ENCODE measurements at places on chromosomes 1 and 21. TPM values are rescaled to one million over a fixed set of nuclear protein-coding genes. Genes with fewer than 3 reads are reported as not detected.

SPRR2F gene
- not detected for total RNA-seq

- no peak overlapping the region for H3K27ac ChIP-seq
- no peak for DNase-seq
These were observed 54.4 kb upstream of the NEK7 start for GRCh38 chr1:198102454-198102827.

GRCh38 chr1:182995894-182996293 lies 27.3 kb upstream of the LAMC1 start:
- DNase-seq = no peak
- no peaks in the 10 kb centered on the region for H3K4me1 ChIP-seq
- H3K36me3 ChIP-seq = no peaks in the 10 kb centered on the region
- no peak overlapping the region for H3K4me3 ChIP-seq
- no peaks in the 10 kb centered on the region for H3K27me3 ChIP-seq

KRTAP19-3 gene
- not detected for total RNA-seq

- H3K27me3 ChIP-seq = no peaks in the 10 kb centered on the region
- H3K4me1 ChIP-seq = no peaks in the 10 kb centered on the region
- H3K27ac ChIP-seq = no peak overlapping the region
These were observed 33.8 kb upstream of the RPL11 start for GRCh38 chr1:23657659-23658275.

DNA sequence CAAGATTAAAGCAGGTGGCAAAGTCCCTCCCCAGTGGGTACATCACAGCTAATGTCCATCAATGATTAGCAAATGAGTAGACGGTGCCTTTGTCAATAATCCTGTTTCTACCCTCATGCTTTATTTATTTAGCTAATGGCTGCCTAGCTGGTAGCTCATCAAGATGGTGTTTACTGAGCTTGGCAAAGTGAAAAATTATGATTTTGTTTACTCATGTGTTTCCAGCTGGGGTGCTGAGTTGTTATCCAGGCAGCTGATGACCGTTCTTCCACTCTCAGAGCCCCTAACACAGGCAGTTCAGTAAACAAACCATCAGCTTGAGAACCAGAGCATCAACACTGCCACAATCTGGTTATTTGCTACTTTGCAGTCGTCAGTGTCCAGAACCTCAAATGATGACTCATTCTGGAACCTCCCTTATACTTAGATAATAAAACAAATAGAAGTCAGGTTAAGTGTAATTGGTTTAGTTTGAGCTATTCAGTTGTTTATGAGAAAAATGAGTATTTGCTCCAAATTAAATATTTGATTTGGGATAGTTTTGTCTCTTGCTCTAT lies 163.9 kb downstream of the ST6GALNAC5 start:
- H3K4me1 ChIP-seq = no peaks in the 10 kb centered on the region
- no peak for DNase-seq
- H3K36me3 ChIP-seq = no peaks in the 10 kb centered on the region
- no peak overlapping the region for H3K27ac ChIP-seq

- DNase-seq = no peak
- H3K4me3 ChIP-seq = no peak overlapping the region
- no peak overlapping the region for H3K27ac ChIP-seq
- H3K4me1 ChIP-seq = no peaks in the 10 kb centered on the region
These were observed 1.6 kb downstream of the ABCA4 start for GRCh38 chr1:94119306-94119705.

- no peak for DNase-seq
- H3K4me3 ChIP-seq = no peak overlapping the region
- H3K36me3 ChIP-seq = no peaks in the 10 kb centered on the region
- no peaks in the 10 kb centered on the region for H3K4me1 ChIP-seq
- H3K27ac ChIP-seq = no peak overlapping the region
These were observed 7.4 kb upstream of the MOB3C start for GRCh38 chr1:46623743-46624644.

GRCh38 chr1:156281281-156281680 lies 1.3 kb downstream of the SMG5 start:
- no peaks in the 10 kb centered on the region for H3K27me3 ChIP-seq
- peaks cover 35% of the 10 kb centered on the region for H3K4me1 ChIP-seq
- H3K36me3 ChIP-seq = peaks cover 37% of the 10 kb centered on the region
- no peak overlapping the region for H3K27ac ChIP-seq
- H3K4me3 ChIP-seq = peak overlapping the region; percentile 67

GRCh38 chr1:41842993-41843755 lies 75.5 kb downstream of the HIVEP3 start:
- no peaks in the 10 kb centered on the region for H3K27me3 ChIP-seq
- DNase-seq = no peak
- no peak overlapping the region for H3K4me3 ChIP-seq
- no peaks in the 10 kb centered on the region for H3K36me3 ChIP-seq
- no peak overlapping the region for H3K27ac ChIP-seq

SPRR4 gene
- not detected for total RNA-seq

DNA sequence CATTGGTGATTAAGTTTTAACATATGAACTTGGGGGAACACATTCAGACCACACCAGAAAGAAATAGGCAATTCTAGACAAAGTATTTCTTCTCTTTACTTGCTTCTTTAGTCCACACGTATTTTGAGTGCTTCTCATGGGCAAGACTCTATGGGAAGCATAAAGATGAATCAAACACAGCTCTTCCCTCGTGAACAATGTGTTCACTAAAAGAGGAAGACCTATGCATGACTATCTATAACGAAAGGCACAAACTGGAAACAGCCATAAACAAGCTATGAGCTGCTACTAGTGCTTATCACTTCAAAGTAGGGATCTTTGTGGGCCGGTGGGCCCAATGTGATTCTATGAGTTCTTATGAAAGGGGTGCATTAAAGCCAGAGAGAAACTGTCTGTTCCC lies 53.0 kb upstream of the PRDX6 start:
- H3K36me3 ChIP-seq = no peaks in the 10 kb centered on the region
- no peak for DNase-seq
- H3K27ac ChIP-seq = no peak overlapping the region
- H3K27me3 ChIP-seq = no peaks in the 10 kb centered on the region
- no peak overlapping the region for H3K4me3 ChIP-seq

- no peaks in the 10 kb centered on the region for H3K36me3 ChIP-seq
- no peaks in the 10 kb centered on the region for H3K4me1 ChIP-seq
- no peaks in the 10 kb centered on the region for H3K27me3 ChIP-seq
- no peak for DNase-seq
- H3K4me3 ChIP-seq = no peak overlapping the region
These were observed 78.0 kb upstream of the KCNJ6 start for GRCh38 chr21:37994211-37994610.

DNA sequence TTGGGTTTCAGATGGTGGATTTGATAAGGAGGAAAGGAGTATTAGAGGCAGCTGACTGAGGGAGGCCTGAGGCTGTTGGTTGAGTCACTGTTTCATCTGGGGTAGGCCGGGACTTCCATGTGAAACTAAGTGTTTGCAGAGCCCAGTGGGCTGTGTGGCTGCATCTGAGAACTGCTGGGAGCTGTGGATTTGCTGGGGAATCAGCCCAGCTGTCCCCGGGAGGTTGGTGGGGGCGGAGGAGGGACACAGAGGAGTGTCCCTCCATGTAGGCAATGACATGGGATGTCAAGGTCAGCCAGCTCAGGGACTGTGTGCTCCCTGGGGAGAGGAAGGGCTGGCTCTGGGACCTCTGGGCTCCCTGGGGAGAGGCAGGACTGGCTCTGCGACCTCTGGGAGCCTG lies 36.4 kb downstream of the SLC2A7 start:
- no peaks in the 10 kb centered on the region for H3K36me3 ChIP-seq
- DNase-seq = no peak
- H3K4me1 ChIP-seq = peaks cover 13% of the 10 kb centered on the region
- H3K27me3 ChIP-seq = no peaks in the 10 kb centered on the region
- H3K4me3 ChIP-seq = no peak overlapping the region
- no peak overlapping the region for H3K27ac ChIP-seq

DNA sequence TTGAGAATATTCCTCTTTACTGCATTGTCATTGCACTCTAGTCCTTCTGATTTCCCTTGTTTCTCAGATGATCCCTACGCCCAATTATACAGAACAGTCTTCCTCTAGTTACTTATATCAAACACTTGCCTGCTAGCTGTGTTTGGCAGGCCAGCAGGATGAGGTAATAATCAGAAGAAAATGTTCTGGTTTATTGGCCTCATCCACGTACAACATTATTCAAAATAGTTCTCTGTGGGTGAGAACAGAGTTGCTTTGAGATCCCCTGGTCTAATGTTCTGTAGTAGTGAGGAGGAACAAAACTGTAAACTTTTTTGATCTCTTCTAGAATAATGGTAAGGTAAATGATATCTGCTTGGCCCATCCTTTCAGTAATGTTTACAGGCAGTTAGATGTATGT lies 22.3 kb upstream of the C1orf105 start:
- H3K27me3 ChIP-seq = no peaks in the 10 kb centered on the region
- no peak overlapping the region for H3K27ac ChIP-seq
- H3K4me3 ChIP-seq = no peak overlapping the region
- peaks cover 7% of the 10 kb centered on the region for H3K4me1 ChIP-seq

GUCA2B gene
- total RNA-seq = not detected

- H3K4me1 ChIP-seq = no peaks in the 10 kb centered on the region
- H3K27me3 ChIP-seq = peaks cover 5% of the 10 kb centered on the region
- peak within 1 kb of the TSS; percentile 72 for H3K27ac ChIP-seq
- peak; percentile 57 for DNase-seq
- peak within 1 kb of the TSS; percentile 41 for H3K4me3 ChIP-seq
These were observed at the start of gene ADGRL4 for GRCh38 chr1:79006564-79006963. ADGRL4 (minus strand) TSS chr1:79006730; CDS start chr1:79006654, 76 bp downstream.

DNA sequence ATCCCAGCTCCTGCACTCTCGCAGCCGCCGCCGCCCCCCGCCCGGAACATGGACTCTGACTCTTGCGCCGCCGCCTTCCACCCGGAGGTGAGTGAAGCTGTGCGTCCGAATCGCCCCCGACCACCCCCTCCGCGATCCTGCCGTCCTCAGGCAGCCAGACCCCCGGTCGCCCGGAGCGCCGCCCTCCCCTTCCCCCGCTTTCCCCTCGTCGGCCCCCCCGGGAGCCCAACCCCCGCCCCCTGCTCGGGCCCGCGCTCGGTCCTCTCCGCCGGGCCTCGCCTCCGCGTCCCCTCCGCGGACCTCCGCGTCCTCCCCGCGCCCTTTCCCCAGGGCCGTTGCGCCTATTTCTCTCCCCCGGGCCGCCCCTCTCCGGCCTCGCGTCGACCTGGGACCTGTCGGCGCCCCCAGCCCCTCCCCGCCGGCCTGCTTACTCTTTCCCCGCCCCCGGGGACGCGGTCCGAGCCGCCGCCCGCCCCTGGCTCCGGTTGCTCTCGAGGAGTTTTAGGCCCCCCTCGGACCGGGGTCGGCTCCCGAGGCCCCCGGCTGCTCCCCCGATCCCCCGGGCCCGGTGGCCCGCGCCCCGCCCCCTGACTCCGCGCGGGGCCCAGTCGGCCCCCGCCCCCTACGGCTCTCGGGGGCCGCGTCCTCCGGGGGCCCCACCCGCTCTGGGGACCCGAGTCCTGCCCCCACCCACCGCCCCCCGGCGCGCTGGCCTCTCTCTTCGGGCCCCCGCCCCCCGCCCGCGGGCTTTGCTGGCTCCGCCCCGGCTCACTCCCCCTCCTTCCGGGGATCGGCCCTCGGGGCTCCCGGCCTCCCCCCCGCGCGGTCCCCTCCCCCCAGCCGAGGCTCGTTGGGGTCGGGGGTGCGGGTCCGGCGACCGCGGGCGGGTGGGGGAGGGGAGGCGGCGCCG lies 743 bp downstream of the PHF13 start:
- peaks cover 9% of the 10 kb centered on the region for H3K4me1 ChIP-seq
- H3K36me3 ChIP-seq = no peaks in the 10 kb centered on the region
- DNase-seq = peak; percentile 83
- no peaks in the 10 kb centered on the region for H3K27me3 ChIP-seq
- H3K4me3 ChIP-seq = peak overlapping the region; percentile 85

DNA sequence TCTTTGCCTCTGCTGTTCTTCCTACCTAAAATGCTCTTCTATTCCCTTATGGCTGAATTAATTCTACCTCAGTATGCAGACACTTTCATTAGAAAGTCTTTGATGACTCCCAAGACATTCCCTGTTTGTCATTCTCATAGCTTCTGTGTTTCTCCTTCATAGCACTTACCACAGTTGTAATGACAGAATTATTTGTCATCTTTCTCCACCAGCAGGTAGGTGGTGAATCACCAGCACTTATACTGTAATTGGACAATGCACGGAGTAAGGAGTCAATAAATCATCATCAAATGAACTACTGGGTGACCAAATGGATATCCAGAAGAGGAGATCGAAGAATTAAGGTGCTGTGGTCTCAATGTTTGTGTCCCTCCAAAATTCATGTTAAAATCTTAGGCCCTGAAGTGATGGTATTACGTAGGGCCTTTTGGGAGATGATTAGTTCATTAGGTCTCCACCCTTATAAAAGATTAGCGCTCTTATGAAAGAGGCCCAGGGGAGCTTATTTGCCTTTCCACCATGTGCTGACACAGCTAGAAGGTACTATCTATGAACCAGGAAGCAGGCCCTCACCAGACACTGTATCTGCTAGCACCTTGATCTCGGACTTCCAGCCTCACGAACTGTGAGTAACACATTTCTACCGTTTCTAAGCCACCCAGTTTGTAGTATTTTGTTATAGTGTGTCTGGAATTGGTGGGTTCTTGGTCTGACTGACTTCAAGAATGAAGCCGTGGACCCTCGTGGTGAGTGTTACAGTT lies 2.4 kb upstream of the CCT8 start:
- H3K36me3 ChIP-seq = no peaks in the 10 kb centered on the region
- no peak for DNase-seq
- H3K4me1 ChIP-seq = peaks cover 29% of the 10 kb centered on the region
- peak overlapping the region; percentile 92 for H3K27ac ChIP-seq
- no peaks in the 10 kb centered on the region for H3K27me3 ChIP-seq

ADAMTS1 gene
- total RNA-seq = 122 TPM

DNA sequence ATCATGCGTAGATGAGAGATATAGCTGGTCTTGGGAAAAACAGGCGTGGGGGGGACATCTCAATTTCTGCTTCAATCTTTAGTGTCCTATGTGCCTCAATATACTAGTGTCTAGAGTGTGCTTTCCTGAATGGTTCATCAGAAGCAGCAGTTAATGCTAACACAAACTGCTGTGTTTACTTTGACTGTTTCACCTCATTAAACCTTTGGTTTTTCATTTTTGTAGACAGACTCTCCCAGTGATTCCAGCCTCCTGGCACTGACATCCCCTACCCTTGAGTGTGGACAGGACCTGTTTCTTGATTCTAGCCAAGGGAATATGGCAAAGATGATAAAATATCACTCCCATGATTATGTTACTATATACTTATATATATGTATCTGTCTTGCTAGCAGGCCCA lies 37.6 kb downstream of the ZYG11A start:
- no peak overlapping the region for H3K4me3 ChIP-seq
- H3K36me3 ChIP-seq = no peaks in the 10 kb centered on the region
- no peaks in the 10 kb centered on the region for H3K4me1 ChIP-seq
- H3K27ac ChIP-seq = no peak overlapping the region
- no peaks in the 10 kb centered on the region for H3K27me3 ChIP-seq
- no peak for DNase-seq

CCDC181 gene
- total RNA-seq = 0.32 TPM

BNIPL gene
- 5.2 TPM for total RNA-seq

GRCh38 chr1:84870591-84870990 lies 22.4 kb downstream of the LPAR3 start:
- no peak overlapping the region for H3K27ac ChIP-seq
- no peaks in the 10 kb centered on the region for H3K27me3 ChIP-seq
- H3K36me3 ChIP-seq = no peaks in the 10 kb centered on the region
